ENCODE measurements at places on chromosomes 3 and 15.

DNA sequence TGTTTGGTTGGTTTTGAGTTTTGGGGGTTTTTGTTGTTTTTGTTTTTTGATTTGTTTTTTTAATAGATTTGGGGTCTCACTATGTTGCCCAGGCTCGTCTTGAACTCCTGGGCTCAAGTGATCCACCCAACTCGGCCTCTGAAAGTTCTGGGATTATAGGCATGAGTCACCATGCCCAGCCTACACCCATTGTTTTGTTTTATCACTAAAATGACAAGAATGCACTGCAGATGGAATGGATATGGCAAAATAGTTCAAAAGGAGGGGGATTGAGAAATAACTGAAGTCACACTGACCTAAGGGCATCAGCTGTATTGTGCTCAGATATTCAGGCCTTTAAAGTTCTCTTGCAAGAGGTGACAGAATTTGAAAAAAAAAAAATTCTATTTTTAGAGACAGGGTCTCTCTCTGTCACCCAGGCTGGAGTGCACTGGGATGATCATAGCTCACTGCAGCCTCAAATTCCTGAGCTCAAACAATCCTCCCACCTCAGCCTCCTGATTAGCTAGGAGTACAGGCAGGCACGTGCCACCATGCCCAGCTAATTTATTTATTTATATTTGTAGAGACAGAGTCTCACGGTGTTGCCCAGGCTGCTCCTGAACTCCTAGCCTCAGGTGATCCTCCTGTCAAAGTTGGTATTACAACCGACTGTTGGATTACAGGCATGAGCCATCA is 4.4 kb upstream of the RASA2 start:
- no peak for DNase-seq

GRCh38 chr3:84962415-84962814 is 3.6 kb downstream of the CADM2 start:
- DNase-seq: no peak

- no peak for DNase-seq
Measured at GRCh38 chr3:185351396-185351795, 11.5 kb upstream of the MAP3K13 start.

DNA sequence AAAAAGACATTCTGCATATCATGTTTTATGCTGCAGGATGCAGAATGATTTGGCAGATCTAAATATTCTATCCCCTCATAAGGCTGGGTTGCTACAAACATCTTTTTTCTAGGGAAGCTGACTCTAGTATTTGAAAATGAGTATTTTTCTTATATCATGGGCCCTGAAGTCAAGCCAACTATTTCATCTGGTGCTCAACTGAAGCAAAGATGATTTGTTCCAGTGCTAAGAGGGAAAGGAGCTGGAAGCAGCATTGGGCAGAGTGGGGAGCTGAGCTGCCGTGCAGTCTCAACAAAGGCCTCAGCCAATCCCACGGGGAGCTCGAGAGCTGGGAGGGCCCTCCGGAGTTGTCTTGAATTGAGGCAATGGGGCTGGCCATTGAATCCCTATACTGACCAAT is 155.3 kb upstream of the SLCO3A1 start:
- DNase-seq: no peak

DNA sequence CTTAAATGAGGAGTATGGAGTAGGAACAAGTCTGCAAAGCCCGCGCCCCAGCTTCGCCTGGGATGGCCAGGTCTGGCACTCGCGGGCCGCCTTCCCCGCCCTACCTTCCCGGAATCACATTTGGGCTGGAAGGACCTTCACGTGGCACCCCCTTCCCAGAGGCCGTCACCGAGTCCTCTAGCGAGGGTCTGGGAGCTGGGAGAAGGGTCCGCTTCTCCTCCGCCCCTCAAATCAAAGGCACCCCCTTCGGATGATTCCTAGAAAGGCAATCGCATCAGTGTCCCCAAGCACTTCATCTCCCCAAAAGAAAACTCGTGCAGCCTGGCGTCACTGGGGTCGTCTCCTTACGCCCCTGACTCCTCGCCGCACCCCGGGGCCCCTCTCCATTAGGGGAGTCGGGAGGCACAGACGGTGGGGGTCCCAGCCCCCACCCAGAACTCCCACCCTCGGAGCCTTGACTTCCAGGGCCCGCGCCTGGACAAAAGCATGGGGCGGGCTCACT is 380 bp downstream of the MYLK start:
- no peak for DNase-seq

DNA sequence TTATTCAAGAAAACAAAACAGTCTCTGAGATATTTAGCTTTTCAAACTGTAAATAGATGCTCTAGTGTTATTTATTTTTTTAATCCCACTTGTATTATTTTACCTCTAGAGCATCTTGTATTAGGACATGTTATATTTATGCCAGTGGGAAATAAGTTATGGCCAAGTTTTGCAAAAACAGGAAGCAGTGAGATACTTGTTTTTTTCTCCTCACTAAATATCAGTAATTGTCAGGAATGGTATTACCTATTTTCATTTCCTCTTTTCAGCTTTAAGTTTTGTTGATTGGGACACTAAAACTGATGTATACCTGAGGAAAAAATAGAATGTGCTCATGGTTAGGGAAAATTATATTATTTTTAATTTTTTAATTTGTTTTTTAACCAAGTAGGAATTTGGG is 8.6 kb upstream of the IL20RB start:
- no peak for DNase-seq

- DNase-seq: no peak
Measured at GRCh38 chr15:88882785-88883184, 12.6 kb downstream of the HAPLN3 start.

- DNase-seq: no peak
Measured at GRCh38 chr15:84608707-84609284, 8.0 kb downstream of the ZSCAN2 start.

DNA sequence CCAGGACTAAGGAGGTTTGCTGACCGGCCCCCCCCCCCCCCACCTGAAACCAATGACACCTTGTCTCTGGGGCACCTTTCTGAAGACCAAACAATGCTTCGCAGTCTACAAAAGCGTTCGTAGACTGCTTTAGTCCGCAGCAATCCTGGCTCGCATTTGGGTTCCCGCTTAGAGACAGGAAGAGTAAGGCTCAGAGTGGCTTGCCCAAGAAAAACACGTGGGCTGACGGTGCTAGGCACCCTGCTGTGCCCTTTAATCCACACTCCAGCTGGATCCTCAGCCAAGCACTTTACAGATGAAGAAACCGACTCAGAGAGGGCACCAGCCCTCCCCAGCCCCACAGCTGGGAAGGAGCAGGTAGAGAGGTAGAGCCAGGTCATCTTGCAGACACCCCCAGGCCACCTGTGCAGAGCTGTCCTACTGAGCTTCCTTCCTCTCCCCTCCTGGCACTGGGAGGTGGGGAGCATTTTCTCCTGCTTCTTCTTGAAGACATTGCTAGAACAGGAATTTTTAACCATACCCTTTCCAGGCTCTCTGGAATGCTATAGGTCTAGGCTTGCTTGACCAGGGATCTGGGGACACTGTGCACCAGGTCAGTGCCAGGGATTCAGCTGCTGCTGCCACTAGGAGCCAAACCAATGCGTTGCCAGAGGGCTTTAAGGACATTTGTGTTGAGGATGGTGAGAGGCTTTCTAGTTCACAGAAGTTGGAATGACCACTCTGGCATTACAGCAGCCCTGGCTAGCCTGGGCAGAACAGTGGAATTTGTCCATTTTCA is 1.0 kb upstream of the KLF15 start:
- no peak for DNase-seq

- DNase-seq: no peak
Measured at GRCh38 chr3:4680871-4681300, 187.7 kb downstream of the ITPR1 start.

- DNase-seq: no peak
Measured at GRCh38 chr3:190739641-190740185, 122.8 kb downstream of the GMNC start.

DNA sequence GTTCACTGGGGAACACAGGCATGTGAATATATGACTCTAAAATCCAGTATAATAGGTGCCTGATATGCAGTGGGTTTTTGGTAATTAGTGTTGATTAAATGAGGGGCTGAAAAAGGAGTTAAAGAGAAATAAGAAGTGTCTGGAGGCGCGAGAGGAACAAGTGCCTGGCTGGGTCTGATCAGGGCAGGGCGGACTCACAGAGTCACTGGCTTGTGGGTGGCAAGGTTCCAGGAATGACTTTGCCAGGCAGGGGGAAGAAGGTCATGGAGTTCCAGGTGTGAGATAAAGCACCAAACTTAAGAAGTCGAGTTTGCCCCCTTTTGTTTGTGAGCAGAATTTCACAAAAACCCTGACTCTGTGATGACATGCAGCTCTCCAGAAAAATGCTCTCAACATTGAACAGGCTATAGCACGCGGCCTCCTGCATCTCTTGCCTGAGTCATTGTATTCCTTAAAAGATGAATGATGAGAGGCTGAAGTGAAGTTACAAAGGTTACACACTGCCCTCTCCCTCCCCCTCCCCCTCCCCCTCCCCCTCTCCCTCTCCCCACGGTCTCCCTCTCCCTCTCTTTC is 63.0 kb upstream of the LMCD1 start:
- no peak for DNase-seq

- no peak for DNase-seq
Measured at GRCh38 chr3:69566275-69566674, 173.0 kb upstream of the MITF start.

DNA sequence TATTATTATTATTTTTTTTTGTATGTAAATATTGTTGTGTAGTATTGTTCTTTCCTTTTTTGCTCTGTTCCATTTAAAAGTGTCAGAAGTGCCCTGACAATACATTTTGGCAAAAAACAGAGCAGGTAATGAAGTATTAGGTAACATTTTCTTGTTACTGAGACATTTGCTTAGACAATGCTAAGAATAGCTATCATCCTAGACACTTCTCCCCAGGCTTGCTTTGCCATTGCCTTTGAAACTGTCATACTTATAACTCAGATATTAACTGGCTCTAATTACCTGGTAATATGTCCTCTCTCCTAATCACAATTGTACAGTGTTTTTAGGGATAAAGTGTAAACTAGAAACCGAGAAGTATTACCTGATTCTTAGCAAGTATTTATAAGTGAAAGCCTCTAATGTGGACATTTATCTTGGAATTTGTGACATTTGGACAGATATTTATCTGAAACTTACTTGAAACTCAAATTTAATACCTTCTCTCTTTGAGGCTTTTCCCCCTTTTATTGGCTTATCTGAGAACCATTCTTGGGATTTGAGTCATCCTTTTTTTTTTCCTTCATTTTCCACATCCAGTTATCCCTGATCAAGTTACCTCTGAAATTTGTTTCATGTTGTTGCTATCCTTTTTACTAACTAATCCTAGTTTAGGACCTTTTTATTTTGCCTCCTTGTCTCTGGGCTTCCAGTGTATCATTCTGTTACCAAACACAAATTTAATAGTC is 13.1 kb downstream of the ARIH1 start:
- no peak for DNase-seq

GRCh38 chr3:124422805-124423204 is 307.4 kb upstream of the UMPS start:
- DNase-seq: no peak

- no peak for DNase-seq
Measured at GRCh38 chr3:188853856-188854771, 317.7 kb upstream of the TPRG1 start.

DNA sequence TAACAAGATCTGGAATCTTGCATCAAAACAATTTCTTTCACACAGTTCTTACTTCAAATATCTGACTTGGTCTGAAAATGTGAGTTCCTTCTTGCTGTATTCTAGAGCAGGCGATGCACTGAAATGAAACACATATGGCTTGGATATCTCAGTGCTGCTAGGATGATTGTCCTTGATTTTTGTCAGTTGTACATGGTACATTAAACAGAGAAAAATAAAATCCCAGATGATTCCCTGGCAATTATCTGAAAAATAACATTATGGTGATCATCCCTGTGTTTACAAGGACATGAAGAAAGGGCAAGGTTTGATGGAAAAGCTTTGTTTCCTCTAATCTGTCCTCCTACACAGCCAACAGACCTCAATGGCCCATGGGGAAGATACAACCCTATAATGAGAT is 10.6 kb downstream of the LMCD1 start:
- no peak for DNase-seq

- DNase-seq: no peak
Measured at GRCh38 chr3:29559741-29560465, 279.0 kb downstream of the RBMS3 start.

DNA sequence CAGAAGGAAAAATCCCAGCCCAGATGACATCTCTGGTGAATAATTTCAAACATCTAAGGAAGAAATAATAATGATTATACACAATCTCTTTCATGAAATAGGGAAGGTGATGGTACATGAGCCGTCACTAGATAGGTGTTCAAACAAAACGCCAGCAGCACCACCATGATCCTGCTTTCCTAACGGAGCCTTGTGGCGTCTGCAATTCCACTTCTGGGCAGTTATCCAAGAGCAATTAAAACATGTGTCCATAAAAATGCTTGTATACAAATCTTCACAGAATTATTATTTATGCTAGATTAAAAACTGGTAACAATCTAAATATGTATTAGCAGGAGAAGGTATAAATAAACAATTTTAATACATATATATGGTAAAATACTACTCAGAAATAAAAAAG is 33.7 kb downstream of the RTP4 start:
- no peak for DNase-seq

DNA sequence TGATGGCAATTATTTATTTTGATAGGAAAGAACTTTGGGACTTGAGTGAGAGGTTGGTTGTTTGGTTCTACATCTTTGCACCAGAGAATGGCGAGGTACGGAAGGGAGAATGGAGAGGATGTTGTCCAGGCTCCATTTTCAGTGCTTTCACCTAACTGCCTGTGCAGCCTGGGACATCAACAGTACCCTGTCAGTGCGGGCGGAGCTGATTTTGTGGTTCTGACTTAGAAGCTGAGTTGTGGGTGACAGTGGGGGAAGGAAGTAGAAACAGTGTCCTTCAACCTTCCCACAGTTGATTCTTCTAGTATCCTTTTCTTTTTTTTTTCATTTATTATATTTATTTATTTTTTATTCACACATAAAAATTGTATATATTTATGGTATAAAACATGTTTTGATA is 95.3 kb downstream of the TIGIT start:
- no peak for DNase-seq

GRCh38 chr15:98865397-98866339 is 141.9 kb downstream of the PGPEP1L start:
- peak; percentile 79 for DNase-seq

DNA sequence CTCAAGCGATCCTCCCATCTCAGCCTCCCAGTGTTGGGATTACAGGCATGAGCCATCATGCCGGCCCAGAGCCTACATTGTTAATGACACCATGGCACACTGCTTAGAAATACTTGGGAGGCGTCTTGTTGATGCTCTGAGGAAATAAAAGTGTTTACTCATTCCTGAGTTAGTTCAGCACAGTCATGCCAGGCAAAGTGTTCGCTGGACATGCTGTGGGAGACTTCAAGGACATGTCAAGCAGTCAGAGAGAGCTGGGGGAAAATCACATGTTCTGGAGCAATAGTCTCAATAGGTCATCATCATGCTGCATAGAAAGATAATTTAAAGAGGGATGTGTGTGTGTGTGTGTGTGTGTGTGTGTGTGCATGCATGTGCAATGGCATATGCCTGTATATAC is 37.5 kb downstream of the TTC23 start:
- no peak for DNase-seq

GRCh38 chr3:30620402-30621360 is 14.3 kb downstream of the TGFBR2 start:
- DNase-seq: no peak

- no peak for DNase-seq
Measured at GRCh38 chr3:197406266-197406665, 107.9 kb upstream of the DLG1 start.
